ENCODE measurements at places on chromosomes 11 and 22. TPM values are rescaled to one million over a fixed set of nuclear protein-coding genes. Genes with fewer than 3 reads are reported as not detected.

GRCh38 chr11:113272281-113272680 is 42.1 kb upstream of the TTC12 start:
- no peak for DNase-seq

DNA sequence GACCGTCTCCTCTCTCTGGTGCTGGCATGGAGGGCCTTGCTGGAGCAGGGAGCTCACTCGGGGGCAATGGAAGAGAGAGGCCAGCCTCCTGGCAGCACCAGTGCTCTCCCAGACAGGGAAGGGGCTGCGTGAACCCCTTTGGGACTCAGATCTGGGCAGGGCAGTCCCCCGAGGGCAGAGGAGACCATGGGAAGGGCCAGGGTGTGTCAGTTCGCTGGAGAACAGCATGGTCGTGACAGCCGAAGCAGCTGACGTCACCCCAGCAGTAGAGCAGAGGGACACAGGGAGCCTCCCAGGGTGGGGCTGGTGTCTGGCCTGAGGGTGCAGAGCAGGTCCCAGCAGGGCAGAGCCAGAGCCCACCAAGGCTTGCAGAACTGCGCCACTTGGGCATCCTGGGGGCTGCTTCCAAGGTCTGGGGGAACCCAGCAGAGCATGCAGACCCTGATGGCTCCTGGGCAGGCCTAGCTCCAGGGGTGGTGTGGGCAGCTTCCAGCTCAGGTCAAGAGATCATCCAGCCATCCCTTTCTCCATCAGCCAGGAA is 71.0 kb upstream of the KCNQ1OT1 start:
- no peak for DNase-seq

DNA sequence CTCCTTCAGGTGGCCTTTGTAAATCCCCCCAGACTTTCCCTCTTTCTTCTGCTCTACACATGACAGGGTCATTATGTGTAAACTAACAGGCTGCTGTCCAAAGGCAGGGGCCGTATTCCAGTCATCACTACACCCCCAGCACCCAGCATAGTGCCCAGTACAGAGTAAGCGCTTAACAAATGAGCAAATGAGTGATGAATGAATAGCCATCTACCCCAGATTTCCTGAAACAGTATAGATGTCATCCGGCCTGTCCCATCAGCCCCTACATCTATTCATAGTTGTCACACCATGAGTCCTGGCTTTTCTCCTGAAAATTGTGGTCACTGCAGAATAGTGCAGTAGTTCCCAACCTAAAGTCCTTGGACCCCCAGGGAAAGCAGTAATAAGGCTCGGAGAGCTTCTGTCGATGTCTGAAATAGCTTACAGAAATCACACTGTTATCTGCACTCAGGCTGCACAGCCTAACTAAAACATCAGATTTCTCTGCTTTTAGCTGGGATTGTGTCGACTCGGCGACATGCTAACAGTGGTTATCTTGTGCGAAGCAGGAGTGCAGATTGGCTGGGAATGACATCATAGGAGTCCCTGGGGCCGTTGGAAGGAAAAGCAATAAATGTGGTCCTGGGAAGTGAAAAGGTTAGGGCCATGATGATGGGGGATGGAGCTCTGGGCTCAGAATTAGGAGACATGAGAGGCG is 143.8 kb upstream of the NECTIN1 start:
- no peak for DNase-seq

GRCh38 chr11:101444851-101445250 is 139.0 kb downstream of the TRPC6 start:
- no peak for DNase-seq

GRCh38 chr11:34475656-34476055 is 36.9 kb downstream of the CAT start:
- no peak for DNase-seq

- DNase-seq: no peak
These were observed 360.0 kb downstream of the OPCML start for GRCh38 chr11:133172349-133172748.

GRCh38 chr11:77547047-77547836 is 42.5 kb upstream of the AQP11 start:
- no peak for DNase-seq

GRCh38 chr11:27470166-27470565 is 2.4 kb downstream of the LGR4 start:
- DNase-seq: no peak

GRCh38 chr11:117412653-117413275 is 85.1 kb downstream of the CEP164 start:
- no peak for DNase-seq

DNA sequence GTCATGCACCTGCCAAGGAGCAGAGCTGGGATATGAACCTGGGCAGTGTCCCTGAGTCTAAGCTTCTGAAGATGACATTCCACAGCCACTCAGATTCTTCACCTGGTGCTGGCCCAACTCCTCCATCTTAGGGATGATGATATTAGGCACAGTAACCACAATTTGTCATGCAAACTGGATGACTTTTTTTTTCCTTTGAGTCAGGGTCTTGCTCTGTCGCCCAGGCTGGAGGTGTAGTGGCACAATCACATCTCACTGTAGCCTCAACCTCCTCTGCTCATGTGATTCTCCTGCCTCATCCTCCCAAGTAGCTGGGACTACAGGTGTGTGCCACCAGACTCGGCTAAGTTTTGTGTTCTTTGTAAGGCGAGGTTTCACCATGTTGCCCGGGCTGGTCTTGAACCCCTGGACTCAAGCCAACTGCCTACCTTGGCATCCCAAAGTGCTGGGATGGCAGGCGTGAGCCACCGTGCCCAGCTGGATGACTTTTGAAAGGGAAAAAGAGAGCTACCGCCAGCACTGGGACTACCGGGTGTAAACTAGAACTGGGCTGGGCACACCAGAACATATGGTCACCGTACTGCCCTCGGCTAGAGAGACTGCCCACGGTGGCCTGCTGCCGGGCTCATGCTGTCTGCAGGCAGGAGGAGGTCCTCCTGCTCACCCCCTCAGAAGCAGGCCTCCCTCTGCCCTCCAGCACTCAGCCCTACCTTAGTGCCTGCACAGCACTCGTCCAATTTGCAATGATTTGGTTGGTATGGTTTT is 77.7 kb downstream of the NAT10 start:
- no peak for DNase-seq

- DNase-seq: no peak
These were observed 444.8 kb downstream of the SOX6 start for GRCh38 chr11:15911377-15912044.

GRCh38 chr11:103928040-103928801 is 108.2 kb upstream of the DDI1 start:
- DNase-seq: peak; percentile 69

- DNase-seq: no peak
These were observed at the start of gene PRSS23 for GRCh38 chr11:86800076-86800959. Gene PRSS23 (plus strand): TSS chr11:86800542. CDS start chr11:86807644, 7,102 bp downstream.

DNA sequence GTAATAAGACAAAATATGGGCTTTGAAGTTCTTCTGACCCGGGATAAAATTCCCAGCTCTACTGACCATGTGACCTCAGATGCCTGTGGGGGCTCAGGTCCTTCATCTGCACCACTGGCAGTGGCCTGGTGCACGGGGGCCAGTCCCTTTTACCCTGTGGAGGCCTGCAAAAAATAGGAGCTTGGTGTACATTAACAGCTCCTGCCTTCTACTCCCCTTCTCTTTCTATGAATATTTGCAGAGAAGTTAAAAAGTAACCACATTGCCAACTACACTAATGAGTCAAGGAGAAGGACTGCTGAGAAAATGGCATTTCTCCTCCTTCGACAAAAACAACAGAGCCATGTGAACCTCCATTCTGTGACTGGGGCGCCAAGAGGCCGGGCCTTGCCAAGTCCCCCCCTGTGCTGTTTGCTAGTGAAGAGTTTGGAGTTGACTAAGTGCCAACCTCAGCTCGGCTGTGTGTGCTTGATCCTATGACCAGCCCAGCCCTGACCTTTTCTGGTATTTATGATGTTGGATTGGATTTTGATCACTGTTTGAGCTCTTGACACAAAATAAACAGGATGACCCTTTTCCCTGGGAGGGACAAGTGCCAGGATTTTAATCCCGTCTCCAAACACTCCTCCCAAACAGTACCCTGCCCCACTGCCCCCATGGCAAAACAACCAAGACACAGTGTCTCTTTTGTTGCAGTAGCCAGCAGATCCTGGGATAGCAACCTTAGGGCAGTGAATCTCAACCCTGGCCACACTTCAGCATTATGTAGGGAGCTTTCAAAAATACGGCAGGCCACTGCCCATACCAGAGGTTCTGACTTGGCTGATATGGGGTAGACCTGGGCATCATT is 380.1 kb downstream of the LARGE1 start:
- no peak for DNase-seq

GRCh38 chr22:50730013-50730891 is 7.8 kb upstream of the ACR start:
- DNase-seq: no peak

GRCh38 chr11:72974487-72975205 is 160.4 kb downstream of the ATG16L2 start:
- no peak for DNase-seq

DNA sequence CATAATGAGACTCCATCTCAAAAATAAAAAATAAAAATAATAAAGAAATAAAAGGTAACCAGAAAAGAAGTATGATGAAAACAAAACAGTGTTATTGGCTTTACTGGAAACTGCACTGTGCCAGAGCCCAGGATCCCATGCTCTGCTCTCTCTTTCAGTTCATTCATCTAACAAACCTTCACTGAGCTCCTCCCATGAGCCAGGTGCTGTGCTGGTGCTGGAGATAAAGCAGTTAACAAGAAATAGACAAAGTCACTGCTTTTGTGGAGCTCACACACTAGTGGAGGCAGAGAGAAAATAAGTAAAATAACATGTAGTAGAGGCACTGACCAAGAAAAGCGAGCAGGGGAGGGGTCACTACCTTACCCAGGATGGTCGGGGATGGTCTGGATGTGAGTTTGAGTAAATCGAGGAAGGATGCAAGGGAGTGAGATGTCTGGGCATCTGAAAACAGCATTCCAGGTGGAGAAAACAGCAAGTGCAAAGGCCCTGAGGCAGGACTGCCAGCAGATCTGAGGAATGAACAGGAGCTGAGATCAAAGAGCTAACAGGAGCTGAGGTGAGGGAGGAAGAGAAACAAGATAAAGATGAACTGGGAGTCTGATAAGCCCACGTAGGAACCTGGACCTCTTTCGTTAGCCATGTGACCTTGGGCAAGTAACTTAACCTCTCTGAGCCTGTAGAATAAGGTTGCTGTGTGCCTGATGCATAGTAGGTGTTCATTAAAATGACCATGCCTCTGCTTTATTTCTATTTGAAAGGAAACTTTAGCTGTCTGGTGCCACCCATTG is 31.3 kb upstream of the CD82 start:
- no peak for DNase-seq

- peak; percentile 95 for DNase-seq
These were observed 23.6 kb upstream of the ETS1 start for GRCh38 chr11:128610721-128611617.

- no peak for DNase-seq
These were observed 9.8 kb upstream of the TBX1 start for GRCh38 chr22:19750507-19751490.

The HEPN1 gene
- total RNA-seq: not detected

The CYP2D6 gene
- total RNA-seq: 2.9 TPM

The DEFB131B gene
- total RNA-seq: not detected

The CPT1A gene
- total RNA-seq: 15.2 TPM

The CRACR2B gene
- total RNA-seq: 0.48 TPM

The CENPM gene
- total RNA-seq: 108 TPM

The DNAJB7 gene
- total RNA-seq: not detected

The TCN2 gene
- 0.93 TPM for total RNA-seq

The STIM1 gene
- total RNA-seq: 17.0 TPM

All from Karpas-422 (cell line).